ENCODE measurements at places on chromosomes 3 and 15.

GRCh38 chr3:125641891-125642290 lies 46.6 kb upstream of the OSBPL11 start:
- no peak for DNase-seq

DNA sequence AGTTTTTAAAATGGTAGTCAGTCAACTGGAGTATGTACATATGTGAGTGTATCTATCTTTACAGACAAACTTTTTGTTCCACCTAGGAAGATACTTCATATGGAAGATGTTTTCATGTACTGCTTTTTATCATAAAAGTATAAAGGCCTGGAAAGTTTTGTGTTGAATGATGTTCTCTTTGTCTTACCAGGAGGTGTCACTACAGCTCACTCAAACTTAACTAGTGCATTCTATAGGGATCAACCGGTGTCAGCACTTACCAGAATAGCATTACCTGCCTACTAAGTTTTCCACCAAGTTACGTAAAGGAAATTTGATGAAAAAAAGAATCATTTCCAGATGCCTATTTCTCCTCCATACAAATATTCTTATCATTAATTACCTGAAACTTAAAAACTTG lies 522.6 kb upstream of the SEMA6D start:
- DNase-seq: no peak

DNA sequence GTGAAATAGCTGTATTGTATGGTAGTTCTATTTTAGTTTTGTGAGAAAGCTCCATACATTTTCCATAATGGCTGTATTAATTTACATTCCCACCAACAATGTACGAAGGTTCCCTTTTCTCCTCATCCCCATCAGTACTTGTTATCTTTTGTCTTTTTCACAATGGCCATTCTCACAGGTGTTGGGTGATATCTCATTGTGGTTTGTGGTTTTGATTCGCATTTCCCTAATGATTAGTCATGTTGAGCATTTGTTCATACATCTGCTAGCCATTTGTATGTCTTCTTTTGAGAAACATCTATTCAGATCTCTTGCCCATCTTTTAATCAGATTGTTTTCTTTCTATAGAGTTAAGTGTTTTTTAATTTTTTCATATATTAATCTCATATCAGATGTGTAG lies 931.9 kb downstream of the IGSF11 start:
- no peak for DNase-seq

- no peak for DNase-seq
Observed at GRCh38 chr3:30626443-30627180, 20.2 kb downstream of the TGFBR2 start.

DNA sequence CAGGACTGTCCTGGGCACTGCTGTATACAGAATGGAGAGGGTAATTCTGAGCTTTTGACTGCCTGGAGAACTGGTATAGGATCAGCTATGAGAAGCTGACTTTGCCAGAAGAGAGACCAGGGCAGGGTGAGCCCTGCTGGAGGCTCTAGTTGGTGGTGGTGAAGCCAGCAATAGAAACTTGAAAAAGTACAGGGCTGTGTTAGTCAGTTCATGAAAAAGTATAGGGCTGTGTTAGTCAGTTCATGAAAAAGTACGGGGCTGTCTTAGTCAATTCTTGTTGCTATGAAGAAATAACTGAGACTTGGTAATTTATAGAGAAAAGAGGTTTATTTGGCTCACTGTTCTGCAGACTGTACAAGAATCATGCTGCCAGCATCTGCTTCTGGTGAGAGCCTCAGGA lies 63.5 kb upstream of the C2CD4B start:
- no peak for DNase-seq

- no peak for DNase-seq
Observed at GRCh38 chr3:193297421-193297820, 56.4 kb downstream of the PLAAT1 start.

GRCh38 chr3:31988271-31988670 lies 6.7 kb downstream of the ZNF860 start:
- no peak for DNase-seq

DNA sequence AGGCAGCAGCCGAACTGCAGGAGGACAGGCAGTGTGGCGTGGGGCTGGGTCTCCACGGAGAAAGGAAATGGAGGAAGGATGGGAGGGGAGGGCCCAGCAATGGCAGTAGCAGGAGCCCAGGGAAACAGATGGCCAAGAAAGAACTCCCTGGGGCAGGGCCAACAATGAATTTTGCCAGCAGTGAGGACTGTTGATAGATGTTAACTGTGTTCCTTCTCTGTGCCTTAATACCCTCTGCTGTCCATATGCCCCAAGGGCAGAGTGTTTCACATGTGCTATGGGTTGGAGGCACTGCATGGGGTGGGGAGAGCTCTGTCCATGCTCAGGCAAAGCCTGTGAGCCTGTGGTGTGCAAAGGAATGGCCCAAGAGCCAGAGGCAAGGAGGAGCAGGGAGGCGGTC lies 70.8 kb upstream of the POMGNT2 start:
- DNase-seq: no peak

- DNase-seq: no peak
Observed at GRCh38 chr15:70513819-70514218, 249.5 kb downstream of the UACA start.

GRCh38 chr3:159045279-159045885 lies 243.5 kb downstream of the MFSD1 start:
- DNase-seq: no peak

DNA sequence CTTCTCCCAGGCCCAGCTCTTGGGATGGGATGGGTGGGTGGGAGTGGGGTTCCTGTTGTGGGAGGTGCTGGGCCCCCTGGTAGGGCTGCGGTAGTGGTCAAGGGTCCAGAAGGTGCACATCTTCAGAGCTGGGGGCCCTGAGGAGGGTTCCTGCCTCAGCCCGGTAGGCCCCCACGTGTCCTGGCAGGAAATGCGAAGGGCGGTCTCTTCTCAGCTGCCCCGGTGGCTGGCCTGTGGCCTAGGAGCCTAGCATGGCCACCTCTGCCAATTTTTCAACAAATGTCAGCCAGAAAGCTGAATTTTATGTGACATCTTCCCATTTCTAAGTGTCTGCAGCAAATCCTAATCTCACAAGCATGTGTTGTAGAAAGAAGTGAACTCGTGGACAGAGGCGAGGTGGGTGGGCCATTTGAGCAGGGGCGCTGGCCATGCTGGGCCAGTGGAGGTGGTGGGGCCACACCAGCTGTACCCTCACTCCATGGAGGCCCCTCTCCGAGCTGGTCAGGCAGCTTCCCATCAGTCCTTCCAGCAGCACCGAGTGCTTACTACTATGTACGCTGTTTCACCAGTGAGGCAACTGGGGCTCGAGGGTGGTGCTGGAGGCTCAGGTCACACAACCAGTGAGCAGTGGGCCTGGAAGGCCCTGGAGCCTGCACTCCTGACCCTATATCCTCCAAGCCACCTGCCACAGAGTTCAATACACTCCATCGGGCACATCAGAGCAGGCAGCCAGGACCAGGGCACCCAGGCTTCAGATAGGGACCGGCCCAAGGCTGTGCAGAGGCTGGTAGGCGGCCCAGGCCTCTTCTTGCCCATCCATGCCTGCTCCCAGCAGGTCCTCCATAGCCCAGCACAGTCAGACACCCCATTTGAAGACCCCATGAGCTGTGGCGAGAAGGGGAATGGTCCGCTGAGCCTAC lies 23.2 kb downstream of the FBLN2 start:
- no peak for DNase-seq

DNA sequence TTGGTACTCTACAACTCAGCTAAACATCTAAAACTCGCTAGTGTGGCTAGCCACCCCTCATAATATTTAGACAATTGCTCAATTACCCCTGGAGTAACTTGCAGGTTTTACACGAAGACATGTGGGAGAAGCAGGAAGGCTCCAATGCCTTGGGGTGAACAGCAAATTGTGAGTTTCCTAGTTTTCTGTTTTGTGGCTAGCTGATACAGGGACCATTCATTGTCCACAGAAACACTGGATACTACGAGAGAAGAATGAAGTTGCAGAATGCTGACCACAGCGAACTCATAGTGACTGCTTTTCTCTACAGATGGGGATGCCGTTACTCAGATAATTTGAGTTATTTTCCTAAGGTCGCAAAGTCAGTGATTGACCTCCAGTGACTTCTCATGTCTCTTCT lies 212.9 kb downstream of the P3H2 start:
- no peak for DNase-seq

- DNase-seq: no peak
Observed at GRCh38 chr15:101332061-101332467, 37.0 kb upstream of the SNRPA1 start.

- no peak for DNase-seq
Observed at GRCh38 chr3:56144805-56145204, 323.5 kb downstream of the ERC2 start.

GRCh38 chr3:169420429-169420828 lies 243.1 kb downstream of the MECOM start:
- DNase-seq: no peak

Data from CD8-positive, alpha-beta T cell (primary cell).